CD4-positive, CD25-positive, alpha-beta regulatory T cell (primary cell): ENCODE measurements at places on chromosomes 5 and 9. TPM values are rescaled to one million over a fixed set of nuclear protein-coding genes. Genes with fewer than 3 reads are reported as not detected.

CYSRT1 gene
- polyA plus RNA-seq = not detected

DNA sequence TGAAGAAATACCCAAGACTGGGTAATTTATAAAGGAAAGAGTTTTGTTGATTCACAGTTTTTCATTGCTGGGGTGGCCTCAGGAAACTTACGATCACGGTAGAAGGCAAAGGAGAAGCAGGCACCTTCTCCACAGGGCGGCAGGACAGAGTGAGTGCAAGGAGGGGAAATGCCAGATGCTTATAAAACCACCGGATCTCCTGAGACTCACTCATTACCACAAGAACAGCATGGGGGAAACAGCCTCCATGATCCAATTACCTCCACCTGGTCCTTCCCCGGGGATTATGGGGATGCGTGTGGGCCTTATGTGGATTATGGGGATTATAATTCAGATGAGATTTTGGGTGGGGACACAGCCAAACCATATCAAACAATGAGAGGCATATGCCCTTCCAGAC is 18.5 kb upstream of the RORB start:
- DNase-seq = no peak

AGXT2 gene
- not detected for polyA plus RNA-seq

DNA sequence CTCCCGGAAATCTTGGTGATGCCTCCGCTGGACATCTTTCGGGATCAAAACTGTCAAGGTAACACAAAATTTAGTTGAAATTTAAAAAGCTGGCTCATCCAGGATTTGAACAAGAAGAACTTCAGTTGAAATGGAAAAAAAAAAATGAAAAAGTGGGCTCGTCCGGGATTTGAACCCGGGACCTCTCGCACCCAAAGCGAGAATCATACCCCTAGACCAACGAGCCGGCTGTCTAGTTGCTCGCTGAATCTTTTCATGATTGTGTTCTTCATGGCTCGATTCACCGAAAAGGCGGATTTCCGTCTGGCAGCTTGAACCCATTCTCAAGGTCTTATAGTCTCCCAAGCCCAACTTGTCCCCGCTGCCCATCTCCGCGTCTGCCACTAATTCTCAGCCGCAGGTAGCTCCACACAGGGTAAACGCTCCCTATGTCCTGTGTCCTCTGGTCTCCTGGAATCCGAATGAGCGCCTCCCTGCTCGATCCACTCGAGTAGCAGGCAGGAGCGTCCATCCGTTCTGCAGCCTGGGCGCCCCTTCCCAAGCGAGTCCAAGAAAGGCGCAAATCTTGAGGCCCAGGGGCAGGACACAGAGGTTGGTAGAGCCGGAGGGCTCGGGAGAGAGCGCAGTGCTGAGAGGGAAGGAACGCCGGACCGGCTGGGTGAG is 16.2 kb downstream of the TRIM7 start:
- DNase-seq = peak; percentile 86

DNA sequence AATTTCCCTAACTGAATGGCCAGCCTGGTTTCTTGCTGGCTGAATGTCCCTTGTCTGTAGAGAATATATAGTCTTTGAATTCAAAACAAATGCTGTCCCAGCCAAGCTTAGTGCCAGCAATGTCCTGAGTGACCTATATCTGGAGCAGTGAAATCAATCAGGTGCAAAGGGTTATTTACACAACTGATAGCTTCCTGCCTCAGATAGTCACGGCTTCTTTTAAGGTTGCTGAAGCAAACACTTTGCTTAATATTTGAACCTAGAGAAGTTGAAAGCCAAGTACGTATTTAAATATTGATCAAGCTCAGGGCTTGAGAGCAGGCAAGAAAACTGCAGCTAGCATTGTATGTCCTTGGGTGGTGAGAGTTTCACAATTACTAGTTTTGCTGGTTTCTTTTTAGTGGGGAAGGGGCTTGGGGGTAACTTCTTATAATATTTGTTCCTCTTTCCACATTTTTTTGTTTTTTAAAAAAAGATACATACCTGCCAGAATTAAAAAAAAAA is 2.0 kb upstream of the ARHGEF28 start:
- DNase-seq = no peak

- DNase-seq = no peak
Measured at GRCh38 chr5:63962279-63962678, at the start of gene HTR1A. HTR1A (minus strand) TSS chr5:63962445; CDS start chr5:63961719, 726 bp downstream.

DNA sequence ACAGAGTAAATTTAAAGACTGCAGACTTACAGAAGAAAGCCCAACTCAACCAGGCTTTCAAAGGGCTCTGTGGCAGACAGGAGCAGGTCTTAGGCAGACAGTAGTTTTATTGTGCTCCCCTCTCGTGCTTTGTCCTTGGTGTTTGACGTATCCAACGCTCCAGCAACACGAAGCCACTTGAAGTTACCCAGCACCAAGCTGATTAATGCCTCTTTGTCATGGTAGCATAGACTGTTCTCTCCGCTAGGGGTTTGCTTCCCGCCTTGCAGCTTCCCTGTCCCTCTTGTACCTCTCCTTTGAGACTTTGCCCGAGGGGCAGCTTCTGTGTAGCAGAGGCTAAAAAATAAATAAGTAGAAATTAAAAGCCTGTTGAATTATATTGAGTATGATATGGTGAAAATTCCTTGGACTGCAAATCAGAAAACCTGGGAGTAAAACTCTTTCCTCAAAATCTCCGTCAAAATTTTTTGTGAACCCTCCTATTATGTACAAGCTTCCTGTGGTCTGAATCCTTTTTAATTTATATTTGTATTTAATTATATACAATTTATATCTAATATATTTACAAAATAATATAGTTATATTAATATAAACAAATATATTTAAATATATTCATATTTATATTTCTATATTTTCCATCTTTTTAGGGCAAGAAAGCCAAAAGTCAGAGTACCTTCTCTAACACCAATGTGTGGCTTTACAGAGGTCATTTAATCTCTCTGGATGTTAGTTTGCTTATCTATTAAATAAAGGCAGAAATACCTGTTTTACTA is 405.4 kb downstream of the DMAC1 start:
- no peak for DNase-seq

- DNase-seq = no peak
Measured at GRCh38 chr5:176846335-176847140, 36.2 kb downstream of the UNC5A start.

LMBRD2 gene
- polyA plus RNA-seq = 2.7 TPM

DNA sequence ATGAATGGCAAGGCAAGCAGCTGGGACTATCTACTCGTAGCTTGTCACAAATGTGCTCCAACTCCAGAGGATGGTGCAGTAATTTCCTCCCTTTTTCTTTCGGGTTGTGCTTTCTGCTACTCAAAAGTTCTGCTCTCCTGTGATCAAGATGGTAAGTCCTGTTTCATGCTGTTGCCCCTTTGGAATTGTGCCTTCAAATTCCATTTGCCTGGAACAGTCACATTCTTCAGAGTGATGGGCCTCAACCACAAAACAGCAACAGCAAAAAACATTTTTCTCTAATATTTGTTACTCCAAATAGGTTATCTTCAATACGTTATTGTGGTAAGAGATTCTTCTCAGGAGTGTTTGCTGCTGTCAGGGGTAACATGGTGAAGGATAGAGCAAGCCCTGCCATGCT is 209.3 kb downstream of the PALM2AKAP2 start:
- DNase-seq = no peak

DNA sequence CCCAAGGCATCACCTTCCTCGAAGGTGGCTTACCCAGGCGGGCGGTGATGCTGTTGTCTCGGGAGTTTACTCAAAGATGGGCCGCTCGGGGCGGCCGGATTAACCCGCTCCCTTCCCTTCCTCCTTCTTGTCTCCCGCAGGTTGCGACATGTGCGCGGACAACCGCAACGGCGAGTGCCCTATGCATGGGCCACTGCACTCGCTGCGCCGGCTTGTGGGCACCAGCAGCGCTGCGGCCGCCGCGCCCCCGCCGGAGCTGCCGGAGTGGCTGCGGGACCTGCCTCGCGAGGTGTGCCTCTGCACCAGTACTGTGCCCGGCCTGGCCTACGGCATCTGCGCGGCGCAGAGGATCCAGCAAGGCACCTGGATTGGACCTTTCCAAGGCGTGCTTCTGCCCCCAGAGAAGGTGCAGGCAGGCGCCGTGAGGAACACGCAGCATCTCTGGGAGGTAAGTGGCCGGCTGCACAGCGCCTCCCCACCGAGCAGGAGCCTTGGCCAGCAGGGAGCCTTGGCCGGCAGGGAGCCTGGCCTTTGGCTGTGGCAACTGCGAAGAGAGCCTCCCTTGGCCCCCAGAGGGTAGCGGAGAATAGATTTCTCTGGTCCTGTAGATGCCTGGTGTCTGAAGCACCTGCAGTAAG is 10.6 kb downstream of the PRDM6 start:
- no peak for DNase-seq

DNA sequence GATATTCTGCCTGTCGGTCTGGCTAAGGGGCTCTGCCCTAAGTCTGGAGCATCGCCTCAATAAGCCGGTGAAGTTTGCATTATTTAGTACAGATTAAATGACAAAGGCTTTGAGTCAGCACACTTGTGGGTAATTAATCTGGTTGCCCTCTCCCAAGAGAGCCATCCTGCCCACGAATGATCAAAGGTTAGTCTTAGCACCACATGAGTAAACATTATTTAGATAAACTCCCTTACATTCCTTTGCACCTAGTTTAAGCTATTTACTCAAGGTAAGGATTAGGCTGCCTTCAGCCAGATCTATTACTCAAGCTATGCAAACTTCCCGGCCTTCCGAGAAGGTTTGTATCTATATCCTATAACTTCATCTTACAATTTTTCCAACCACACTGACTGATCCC is 572.1 kb downstream of the CHSY3 start:
- no peak for DNase-seq

DNA sequence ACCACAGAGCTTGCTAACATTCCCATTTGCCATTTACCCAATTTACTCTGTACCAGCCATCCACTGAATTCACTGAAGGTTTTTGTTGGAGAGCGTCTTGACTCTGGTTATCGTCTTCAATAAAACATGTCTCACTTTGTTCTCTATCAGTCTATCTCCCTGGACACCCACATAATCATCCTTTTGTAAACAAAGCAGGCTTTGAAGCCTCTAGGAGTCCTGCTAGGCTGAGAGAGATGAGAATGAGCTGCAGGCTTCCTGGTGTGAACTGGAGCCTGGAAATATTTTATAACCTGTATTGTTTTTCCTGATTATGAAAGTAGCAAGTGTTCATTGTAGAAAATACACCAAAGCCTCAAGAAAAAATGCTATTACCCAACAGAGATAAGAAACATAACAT is 140.6 kb upstream of the ZNF366 start:
- no peak for DNase-seq

DNA sequence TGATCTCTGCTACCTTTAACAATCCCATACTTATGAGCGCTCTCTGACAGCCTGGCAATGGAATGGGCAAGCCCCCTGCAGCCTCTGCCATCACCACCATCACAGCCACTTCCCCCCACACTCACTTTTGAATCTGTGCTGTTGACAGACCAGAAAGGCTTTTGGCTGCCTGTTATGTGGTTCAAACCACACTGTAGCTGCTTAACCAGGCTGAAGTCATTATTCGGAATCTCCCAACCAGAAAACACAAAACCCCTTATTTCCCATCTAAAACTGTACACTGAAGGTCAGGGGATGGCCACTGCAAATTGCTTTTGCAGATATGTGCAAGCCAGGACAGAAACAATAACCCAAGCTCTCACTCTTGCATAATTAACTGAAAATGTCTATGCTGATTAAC is 35.8 kb downstream of the PTCH1 start:
- no peak for DNase-seq

ARID3C gene
- not detected for polyA plus RNA-seq

- no peak for DNase-seq
Measured at GRCh38 chr9:29449306-29449705, 1876.0 kb upstream of the C9orf72 start.

DNA sequence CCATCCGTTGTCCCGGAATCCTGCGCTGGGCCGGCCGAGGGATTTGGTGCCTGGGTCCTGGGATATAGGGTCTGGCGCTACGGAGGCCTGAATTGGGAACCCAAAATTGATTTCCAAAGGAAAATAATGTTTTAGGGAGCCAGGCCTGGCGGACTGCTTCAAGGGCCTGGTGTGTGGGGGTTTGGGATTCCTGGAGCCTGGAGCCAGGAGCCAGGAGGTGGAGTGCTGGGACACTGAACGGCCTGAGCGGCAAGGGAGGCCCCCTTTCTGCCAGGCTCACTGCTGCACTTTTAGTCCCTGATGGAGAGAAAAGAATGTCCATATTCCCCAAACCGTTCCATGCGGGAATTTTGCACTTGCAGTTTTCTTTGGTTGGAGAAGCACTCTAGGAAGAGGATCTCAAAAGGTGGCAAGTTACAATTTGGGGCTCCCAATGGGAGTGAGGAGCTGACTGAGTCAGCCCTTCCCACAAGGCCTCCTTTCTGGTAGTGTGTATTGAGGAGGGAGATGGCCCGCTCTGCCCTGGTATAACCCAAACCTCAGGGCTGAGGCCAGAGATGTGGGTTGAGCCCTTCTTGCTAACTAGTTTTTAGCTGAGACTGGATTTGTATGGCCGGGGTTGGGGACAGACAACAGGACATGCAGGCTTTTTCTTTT is 2.2 kb downstream of the LMX1B start:
- no peak for DNase-seq

GRCh38 chr9:32992595-32993238 is 8.7 kb downstream of the APTX start:
- no peak for DNase-seq

DNA sequence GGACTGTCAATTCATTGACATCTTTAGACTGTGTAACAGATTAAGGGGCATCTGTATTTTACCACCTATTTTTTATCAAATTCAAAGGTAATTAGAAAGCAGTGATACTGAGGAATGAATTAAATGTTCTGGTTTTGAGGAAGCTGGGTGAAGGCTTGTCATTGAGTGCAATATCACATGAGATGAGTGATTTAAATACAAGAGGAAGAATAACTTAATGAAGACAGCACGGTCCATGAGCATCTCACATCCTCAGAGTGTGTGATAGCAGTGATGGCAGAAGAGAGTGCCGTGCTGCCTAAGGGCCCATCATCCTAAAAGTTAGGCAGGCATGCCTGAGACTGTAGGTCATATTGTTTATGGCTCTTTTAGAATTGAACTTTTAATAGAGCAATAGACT is 263.3 kb downstream of the MAST4 start:
- DNase-seq = no peak

GRCh38 chr9:6667633-6668280 is 22.2 kb upstream of the GLDC start:
- DNase-seq = peak; percentile 22

DNA sequence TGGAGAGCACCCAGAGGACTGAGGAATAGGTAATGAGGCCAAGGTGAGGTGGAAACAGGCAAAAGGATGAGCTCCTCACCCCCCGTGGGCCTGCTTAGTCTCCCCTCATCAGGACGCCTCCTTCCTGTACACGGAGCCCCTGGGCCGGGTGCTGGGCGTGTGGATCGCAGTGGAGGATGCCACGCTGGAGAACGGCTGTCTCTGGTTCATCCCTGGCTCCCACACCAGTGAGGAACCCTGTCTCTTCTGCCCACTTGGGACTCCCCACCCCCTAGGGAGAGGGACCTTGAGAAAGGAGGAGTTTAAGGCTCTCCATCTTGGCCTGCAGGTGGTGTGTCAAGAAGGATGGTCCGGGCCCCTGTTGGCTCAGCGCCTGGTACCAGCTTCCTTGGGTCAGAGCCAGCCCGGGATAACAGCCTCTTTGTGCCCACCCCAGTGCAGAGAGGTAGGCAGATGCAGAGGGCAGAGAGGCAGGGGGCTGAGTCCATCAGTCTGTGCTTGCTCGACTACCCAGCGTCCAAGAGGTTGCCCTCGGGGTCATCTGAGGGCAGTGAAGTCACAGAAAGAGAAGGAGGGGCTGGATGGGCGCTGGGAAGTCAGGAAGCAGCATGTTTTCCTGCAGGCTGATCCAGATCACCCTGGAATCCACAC is 7.0 kb downstream of the DOLK start:
- no peak for DNase-seq

INVS gene
- 6.0 TPM for polyA plus RNA-seq

TEX48 gene
- not detected for polyA plus RNA-seq
